ENCODE measurements at places on chromosomes 5 and 9. TPM values are rescaled to one million over a fixed set of nuclear protein-coding genes. Genes with fewer than 3 reads are reported as not detected.

Gene ECSCR
- 2.4 TPM for total RNA-seq

Gene PCDHB6
- total RNA-seq, result 2.9 TPM

Gene PHYHD1
- not detected for total RNA-seq

Gene DRD1
- total RNA-seq, result 0.06 TPM

Gene TMOD1
- total RNA-seq, result 3.9 TPM

Gene SPOCK1
- 43.5 TPM for total RNA-seq

Gene AIF1L
- total RNA-seq, result 5.2 TPM

Gene ARPC5L
- 52.8 TPM for total RNA-seq

Gene FOXD4L5
- not detected for total RNA-seq

Gene STPG3
- total RNA-seq, result not detected

Gene FLT4
- 24.6 TPM for total RNA-seq

Gene STC2
- total RNA-seq, result 144 TPM

Gene UGT3A2
- total RNA-seq, result 1.3 TPM

Gene SMIM32
- not detected for total RNA-seq

Gene SPINK4
- total RNA-seq, result not detected

Gene OXCT1
- total RNA-seq, result 24.5 TPM

Gene RAB3C
- total RNA-seq, result 0.91 TPM

Gene CEMIP2
- 21.5 TPM for total RNA-seq

Gene MAST4
- total RNA-seq, result 5.4 TPM

Gene CNTNAP3
- 10.2 TPM for total RNA-seq

Gene PCDHGA8
- 0.06 TPM for total RNA-seq

Gene CCDC152
- total RNA-seq, result 7.2 TPM

Gene PCDHGA11
- 15.0 TPM for total RNA-seq

Gene SPINK5
- not detected for total RNA-seq

Gene TYRP1
- total RNA-seq, result 4.5 TPM

Gene SPATA31D4
- not detected for total RNA-seq

Gene IL9
- not detected for total RNA-seq

Gene NR4A3
- total RNA-seq, result 0.17 TPM

Gene PSD2
- total RNA-seq, result 0.18 TPM

All from Daoy (cell line).